ENCODE measurements at places on chromosomes 13 and 19. TPM values are rescaled to one million over a fixed set of nuclear protein-coding genes. Genes with fewer than 3 reads are reported as not detected.

WDR83 gene
- polyA plus RNA-seq, result 19.9 TPM

FBXO27 gene
- 0.48 TPM for polyA plus RNA-seq

EDNRB gene
- polyA plus RNA-seq, result not detected

CGB7 gene
- polyA plus RNA-seq, result not detected

- peaks cover 2% of the 10 kb centered on the region for H3K27me3 ChIP-seq
- no peaks in the 10 kb centered on the region for H3K36me3 ChIP-seq
- peaks cover 8% of the 10 kb centered on the region for H3K4me1 ChIP-seq
- H3K27ac ChIP-seq, result no peak overlapping the region
- DNase-seq, result no peak
Measured at GRCh38 chr19:19588546-19588945, 29.9 kb downstream of the PBX4 start.

DNA sequence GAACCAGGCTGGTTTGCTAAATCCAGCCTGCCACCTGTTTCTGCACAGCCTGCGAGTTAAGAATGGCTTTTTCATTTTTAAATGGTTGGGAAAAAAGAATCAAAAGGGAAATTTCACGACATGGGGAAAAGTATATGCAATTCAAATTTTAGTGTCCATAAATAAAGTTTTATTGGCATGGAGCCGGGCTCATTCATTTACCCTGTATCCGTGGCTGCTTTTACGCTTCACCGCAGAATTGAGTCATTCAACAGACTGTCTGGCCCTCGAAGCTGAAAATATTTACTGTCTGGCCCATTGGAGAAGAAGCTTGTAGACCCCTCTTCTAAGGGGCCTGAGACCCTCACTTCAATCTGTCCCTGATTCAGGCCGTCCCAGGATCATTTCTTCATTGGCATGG lies 26.1 kb downstream of the IER2 start:
- no peak overlapping the region for H3K4me3 ChIP-seq
- peaks cover 38% of the 10 kb centered on the region for H3K4me1 ChIP-seq
- no peaks in the 10 kb centered on the region for H3K27me3 ChIP-seq

DNA sequence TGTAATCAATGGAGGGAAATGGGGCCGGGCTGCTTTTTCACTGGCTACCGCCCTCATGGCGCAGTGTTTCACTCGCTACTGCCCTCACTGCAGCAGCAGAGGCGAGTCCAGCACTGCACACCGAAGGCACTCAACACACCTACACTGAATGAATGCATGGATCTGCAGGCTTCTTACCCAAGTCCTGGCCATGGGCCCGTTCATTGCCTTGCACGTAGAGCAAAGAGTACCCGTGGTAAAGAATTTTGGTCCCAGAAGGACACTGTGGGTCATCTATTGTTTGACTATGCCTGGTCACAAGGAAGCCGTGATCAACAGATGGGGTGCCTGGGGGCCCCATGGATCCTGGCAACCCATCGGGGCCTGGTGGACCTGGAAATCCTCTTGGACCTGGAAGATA lies 144.9 kb downstream of the COL4A1 start:
- H3K36me3 ChIP-seq, result no peaks in the 10 kb centered on the region
- DNase-seq, result no peak
- H3K4me3 ChIP-seq, result no peak overlapping the region

- no peak overlapping the region for H3K4me3 ChIP-seq
- no peak overlapping the region for H3K27ac ChIP-seq
- H3K27me3 ChIP-seq, result peaks cover 20% of the 10 kb centered on the region
- H3K4me1 ChIP-seq, result peaks cover 26% of the 10 kb centered on the region
- no peak for DNase-seq
Measured at GRCh38 chr19:18443406-18443805, 5.5 kb upstream of the ISYNA1 start.

- no peaks in the 10 kb centered on the region for H3K27me3 ChIP-seq
- H3K4me1 ChIP-seq, result no peaks in the 10 kb centered on the region
- no peak overlapping the region for H3K27ac ChIP-seq
- DNase-seq, result no peak
Measured at GRCh38 chr13:71583581-71583980, 283.4 kb downstream of the DACH1 start.

- H3K4me1 ChIP-seq, result peaks cover 37% of the 10 kb centered on the region
- no peak overlapping the region for H3K4me3 ChIP-seq
- peaks cover 5% of the 10 kb centered on the region for H3K27me3 ChIP-seq
- no peak overlapping the region for H3K27ac ChIP-seq
- H3K36me3 ChIP-seq, result no peaks in the 10 kb centered on the region
Measured at GRCh38 chr19:55680339-55681130, 5.5 kb downstream of the EPN1 start.

GRCh38 chr13:49494645-49495044 lies 1.1 kb upstream of the PHF11 start:
- DNase-seq, result no peak
- peak overlapping the region; percentile 99 for H3K27ac ChIP-seq
- H3K36me3 ChIP-seq, result peaks cover 5% of the 10 kb centered on the region
- H3K4me3 ChIP-seq, result peak overlapping the region; percentile 99
- H3K27me3 ChIP-seq, result peaks cover 12% of the 10 kb centered on the region
- H3K4me1 ChIP-seq, result peaks cover 27% of the 10 kb centered on the region

- no peaks in the 10 kb centered on the region for H3K27me3 ChIP-seq
- no peak for DNase-seq
- no peak overlapping the region for H3K4me3 ChIP-seq
- no peaks in the 10 kb centered on the region for H3K4me1 ChIP-seq
- H3K36me3 ChIP-seq, result no peaks in the 10 kb centered on the region
Measured at GRCh38 chr19:1008268-1009040, 8.2 kb downstream of the GRIN3B start.

Data from immature natural killer cell (primary cell).